ENCODE measurements at places on chromosomes 13 and 19.

- DNase-seq, result no peak
These were observed 2471.5 kb downstream of the PCDH9 start for GRCh38 chr13:64758521-64759244.

DNA sequence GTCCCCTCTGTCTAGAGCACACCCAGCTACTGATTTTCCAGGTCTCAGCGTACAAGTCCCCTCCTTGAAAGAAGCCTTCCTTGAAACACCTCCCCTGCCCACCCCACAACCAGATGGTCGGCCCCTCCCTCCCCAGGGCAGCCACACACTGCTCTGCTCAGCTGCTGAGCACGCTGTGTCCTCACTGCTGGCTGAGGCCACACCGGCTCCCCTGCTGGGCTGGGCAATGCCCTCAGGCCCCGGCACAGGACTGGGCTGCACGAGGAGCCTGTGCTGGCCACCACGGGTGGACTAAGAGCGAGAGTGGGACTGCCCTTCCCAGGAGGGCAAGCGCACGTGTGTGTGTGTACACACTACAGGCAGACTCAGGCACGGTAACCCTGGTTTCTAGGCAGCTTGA is 11.8 kb upstream of the RSPH6A start:
- DNase-seq, result no peak

DNA sequence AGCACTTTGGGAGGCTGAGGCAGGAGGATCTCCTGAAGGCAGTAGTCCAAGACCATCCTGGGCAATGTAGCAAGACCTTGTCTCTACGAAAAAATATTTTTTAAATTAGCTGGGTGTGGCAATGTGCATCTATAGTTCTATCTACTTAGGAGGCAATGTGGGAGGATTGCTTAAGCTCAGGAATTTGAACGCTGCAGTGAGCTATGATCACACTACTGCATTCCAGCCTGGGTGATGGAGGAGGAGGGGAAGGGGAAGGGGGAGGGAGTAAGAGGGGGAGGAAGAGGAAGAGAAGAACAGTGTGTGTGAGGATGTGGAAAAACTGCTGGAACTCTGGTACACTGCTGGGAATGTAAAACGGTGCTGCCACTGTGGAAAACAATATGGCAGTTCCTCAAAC is 9.2 kb upstream of the CLIP3 start:
- no peak for DNase-seq

- DNase-seq, result no peak
These were observed 144.1 kb upstream of the TMTC4 start for GRCh38 chr13:100818711-100819110.

DNA sequence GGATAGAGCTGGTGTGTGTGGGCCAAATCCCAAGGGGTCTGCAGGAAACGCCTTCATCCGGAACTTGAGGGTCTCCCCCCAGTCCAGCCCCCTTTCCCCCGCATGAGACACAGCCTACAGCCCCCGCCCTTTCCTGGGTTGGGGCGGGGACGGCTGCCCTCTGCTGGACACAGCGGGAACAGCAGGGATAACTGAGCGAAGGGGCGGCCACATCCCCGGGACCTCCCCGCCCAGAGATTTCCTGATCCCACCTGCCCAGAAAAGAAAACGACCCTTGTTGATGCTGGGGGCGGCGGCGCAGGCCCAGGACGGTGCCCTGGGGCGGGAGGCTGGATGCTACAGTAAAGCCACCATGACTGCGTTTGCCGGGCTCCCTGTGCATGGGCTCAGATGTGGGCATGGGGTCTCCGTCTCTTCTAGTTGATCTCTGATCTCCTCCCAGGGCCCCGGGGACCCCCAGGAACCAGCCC is 14.2 kb downstream of the ONECUT3 start:
- peak; percentile 31 for DNase-seq

- DNase-seq, result no peak
These were observed 269.8 kb downstream of the OLFM4 start for GRCh38 chr13:53298396-53298795.

DNA sequence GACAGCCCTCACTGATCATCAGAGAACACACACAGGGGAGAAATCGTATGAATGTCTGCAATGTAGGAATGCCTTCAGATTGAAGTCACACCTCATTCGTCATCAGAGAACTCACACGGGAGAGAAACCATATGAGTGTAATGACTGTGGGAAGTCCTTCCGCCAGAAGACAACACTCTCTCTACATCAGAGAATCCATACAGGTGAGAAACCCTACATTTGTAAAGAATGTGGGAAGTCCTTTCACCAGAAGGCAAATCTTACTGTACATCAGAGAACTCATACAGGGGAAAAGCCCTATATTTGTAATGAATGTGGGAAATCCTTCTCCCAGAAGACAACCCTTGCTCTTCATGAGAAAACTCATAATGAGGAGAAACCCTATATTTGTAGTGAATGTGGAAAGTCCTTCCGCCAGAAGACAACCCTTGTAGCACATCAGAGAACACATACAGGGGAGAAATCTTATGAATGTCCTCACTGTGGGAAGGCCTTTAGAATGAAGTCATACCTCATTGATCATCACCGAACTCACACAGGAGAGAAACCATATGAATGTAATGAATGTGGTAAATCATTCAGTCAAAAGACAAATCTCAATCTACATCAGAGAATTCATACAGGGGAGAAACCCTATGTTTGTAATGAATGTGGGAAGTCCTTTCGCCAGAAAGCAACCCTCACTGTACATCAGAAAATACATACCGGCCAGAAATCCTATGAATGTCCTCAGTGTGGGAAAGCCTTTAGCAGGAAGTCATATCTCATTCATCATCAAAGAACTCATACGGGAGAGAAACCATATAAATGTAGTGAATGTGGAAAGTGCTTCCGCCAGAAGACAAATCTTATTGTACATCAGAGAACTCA is 32.5 kb downstream of the ZNF567 start:
- no peak for DNase-seq

GRCh38 chr13:42380420-42381164 is 108.6 kb downstream of the AKAP11 start:
- peak; percentile 49 for DNase-seq

DNA sequence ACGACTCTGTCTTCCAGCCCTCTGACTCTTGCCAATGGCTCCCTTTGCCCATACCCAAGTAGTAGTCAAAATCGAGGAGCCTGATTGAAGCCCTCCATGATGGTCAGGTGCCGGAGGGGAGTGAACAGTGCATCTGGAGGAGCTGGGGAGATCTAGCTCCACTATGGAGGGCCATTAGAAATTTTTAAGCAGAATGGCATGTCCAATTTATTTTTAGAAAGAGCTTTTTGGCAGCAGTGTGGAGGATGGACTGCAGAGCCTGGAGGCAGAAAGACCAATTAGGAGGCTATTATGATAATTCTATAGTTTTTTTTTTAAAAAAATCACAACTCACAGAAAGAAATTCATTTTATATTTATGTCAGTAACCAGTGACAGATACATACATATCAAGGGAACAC is 92.7 kb upstream of the SLC7A1 start:
- DNase-seq, result no peak

- no peak for DNase-seq
These were observed at the start of gene ING1 for GRCh38 chr13:110713642-110713952. Gene ING1, plus strand, starts transcription at chr13:110713700. Its CDS starts 450 bp downstream, at chr13:110714150.

- no peak for DNase-seq
These were observed 1370.7 kb upstream of the ATXN8OS start for GRCh38 chr13:68736961-68737360.

GRCh38 chr19:50414864-50415660 is 3.7 kb upstream of the SPIB start:
- DNase-seq, result peak; percentile 82

DNA sequence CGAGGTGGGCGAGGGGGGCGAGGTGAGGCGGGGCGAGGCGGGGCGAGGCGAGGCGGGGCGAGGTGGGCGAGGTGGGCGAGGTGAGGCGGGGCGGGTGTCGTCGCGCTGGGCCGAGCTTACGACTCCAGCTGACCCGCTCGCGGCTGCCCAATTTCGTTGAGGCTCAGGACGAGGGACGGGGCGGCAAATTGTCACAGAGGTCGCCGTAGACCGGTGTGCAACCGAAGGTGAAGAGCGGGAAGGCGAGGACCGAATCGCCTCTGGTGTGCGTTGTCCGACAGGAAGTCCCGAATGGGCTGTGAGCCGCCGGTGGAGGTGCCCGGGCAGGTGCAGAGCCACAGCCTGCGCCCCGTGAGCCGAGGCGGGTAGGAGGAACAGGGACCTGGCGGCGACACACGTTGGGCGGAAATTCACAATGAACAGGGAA is at the start of gene LACC1:
TSS of gene LACC1 (plus strand) at position 150 of the 427 bp plus-strand sequence. CDS start 1,082 bp downstream, outside the sequence.
- peak; percentile 37 for DNase-seq

- DNase-seq, result no peak
These were observed 103.5 kb upstream of the TSC22D1 start for GRCh38 chr13:44679597-44679996.

DNA sequence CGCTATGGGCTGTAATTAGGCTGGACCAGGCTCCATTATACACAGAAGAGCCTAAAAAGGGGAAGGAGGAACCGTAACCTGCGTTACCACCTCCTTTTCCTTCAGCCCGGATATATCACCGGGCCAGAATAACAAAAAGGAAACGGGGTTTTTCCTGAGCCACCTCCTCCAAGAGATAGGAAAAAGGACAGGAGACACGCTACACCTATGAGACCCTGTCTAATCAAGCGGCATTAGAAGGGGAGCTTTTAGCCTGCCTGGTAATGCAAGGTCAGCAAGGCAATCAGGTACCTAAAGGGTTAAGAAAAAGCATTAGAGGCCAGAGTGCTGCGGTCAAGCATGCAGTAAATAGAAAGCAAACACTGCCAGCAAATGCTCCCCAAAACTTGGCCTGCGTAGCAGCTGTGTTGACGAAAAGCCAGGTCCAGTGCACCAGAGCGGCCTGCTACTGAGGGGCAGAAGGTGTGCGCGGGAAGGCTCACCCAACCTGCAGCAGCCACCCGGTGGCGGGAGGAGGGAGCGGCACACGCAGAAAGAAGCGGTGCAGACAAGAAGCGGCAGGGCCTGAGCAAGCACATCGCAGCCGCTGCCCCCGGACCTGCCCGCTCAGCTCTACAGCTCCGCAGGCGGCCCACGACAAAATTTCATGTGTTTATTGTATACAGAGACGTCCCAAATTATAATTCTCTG is 1466.1 kb downstream of the UQCRFS1 start:
- no peak for DNase-seq

GRCh38 chr19:21912654-21913053 is 76.7 kb upstream of the ZNF43 start:
- DNase-seq, result no peak

GRCh38 chr13:113544896-113545295 is 39.7 kb upstream of the TFDP1 start:
- DNase-seq, result no peak

GRCh38 chr13:48319531-48320398 is 16.2 kb downstream of the RB1 start:
- no peak for DNase-seq

DNA sequence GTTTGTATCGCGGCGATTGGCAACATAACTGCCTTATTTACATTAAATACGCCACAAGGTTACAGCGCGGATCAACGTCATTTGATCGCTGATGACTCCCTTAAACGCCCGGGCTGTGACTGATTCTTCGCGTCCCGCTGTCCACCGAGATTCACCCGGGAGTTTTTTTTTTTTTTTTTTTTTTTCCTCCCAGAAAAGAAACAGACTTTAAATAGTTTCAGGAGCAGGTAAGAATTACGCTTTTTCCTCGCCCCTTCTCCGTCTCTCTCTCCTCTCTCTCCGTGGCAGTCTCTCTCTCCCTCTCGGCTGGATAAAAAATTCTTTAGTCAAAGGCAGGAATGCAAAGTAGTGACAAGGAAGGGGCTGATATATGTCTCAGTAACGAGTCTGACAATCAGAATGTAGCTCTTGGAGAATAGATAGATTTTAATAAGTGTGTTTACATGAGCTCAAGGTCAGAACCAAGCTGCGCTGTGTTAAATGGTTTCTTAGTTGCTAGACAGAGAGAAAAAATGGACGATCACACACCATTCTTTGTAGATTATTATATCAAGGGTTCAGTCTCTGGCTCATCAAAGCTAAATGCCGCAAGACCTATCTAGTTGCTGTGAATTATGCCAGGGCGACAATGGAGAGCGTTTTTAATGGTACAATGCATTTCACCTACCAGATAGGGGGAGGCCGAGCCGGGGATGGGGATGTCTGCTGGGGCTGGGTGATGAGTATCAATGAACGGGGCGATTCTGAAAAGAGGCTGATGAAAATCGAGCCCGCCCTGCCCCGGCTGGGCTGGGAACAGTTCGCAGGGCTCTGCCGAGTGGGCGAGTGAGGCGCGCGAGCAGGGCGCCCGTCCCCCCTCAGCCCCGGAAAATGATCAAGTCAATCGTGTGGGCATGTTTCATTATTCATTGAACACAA is 147.2 kb upstream of the ZNF536 start:
- no peak for DNase-seq
